ENCODE measurements at places on chromosomes 7 and 10. TPM values are rescaled to one million over a fixed set of nuclear protein-coding genes. Genes with fewer than 3 reads are reported as not detected.
A peak's percentile ranks its signal among the peaks of the same experiment; 100 is the strongest.

GRCh38 chr7:90483251-90483650 is 13.8 kb downstream of the PTTG1IP2 start:
- H3K27me3 ChIP-seq: no peaks in the 10 kb centered on the region
- no peaks in the 10 kb centered on the region for H3K36me3 ChIP-seq
- H3K4me1 ChIP-seq: no peaks in the 10 kb centered on the region
- no peak overlapping the region for H3K4me3 ChIP-seq

- no peaks in the 10 kb centered on the region for H3K27me3 ChIP-seq
- no peak overlapping the region for H3K4me3 ChIP-seq
- no peaks in the 10 kb centered on the region for H3K36me3 ChIP-seq
- peak; percentile 50 for DNase-seq
Measured at GRCh38 chr10:119370111-119370741, 162.9 kb downstream of the GRK5 start.

DNA sequence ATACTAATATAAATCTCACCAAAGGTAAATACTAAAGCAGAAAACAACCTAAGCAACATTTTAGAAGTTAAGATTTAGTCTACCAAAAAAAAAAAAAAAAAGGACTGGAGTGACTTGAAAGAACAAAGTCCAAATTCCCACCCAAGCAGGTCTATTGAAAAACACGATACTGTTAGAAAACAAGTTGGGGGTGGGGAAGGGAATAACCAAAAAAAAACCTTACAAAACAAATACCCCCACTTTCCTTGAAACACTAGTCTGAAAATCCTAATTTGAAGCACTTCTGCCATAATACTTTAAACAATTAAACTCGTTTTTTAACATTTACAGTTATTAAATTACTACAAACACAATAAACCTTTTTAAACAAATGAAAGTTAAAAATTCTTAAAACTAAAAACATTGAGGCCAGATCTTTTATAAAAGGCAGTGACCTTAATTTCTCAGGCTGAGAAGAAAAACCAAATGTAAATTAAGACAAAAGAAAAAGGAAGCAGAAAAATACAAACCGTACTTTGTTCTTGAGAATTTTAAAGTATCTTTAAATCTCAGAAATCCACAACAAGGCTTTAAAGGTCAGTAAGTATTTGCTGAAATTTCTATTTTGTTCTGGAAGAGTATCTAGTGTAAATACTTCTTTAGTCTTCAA is 135.1 kb downstream of the NRBF2 start:
- peak overlapping the region; percentile 95 for H3K27ac ChIP-seq
- peaks cover 10% of the 10 kb centered on the region for H3K4me1 ChIP-seq
- no peaks in the 10 kb centered on the region for H3K36me3 ChIP-seq
- DNase-seq: peak; percentile 41

- H3K27ac ChIP-seq: no peak overlapping the region
- no peaks in the 10 kb centered on the region for H3K36me3 ChIP-seq
- no peak for DNase-seq
- H3K27me3 ChIP-seq: no peaks in the 10 kb centered on the region
Measured at GRCh38 chr10:30215623-30216022, 133.5 kb downstream of the MTPAP start.

DNA sequence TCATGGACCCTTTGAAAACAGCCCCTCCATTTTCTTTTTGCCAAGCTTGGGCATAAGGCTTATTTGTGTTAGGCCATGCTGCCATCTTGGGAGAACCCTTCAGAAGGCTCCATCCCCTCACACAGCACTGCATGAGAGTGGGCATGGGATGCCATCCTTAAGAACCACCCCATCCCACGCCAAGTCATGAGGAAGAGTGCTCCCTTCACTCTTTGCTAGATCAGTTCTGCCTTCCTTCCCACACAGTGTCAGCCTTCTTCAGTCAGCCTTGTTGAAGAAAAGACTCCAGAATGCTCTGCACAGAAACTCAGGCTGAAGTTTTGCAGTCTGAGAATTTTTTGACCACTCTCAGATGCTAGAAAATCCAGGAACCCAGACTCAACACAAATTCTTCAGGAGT is 15.5 kb upstream of the CHN2 start:
- no peaks in the 10 kb centered on the region for H3K4me1 ChIP-seq
- H3K4me3 ChIP-seq: no peak overlapping the region
- no peaks in the 10 kb centered on the region for H3K36me3 ChIP-seq
- no peak overlapping the region for H3K27ac ChIP-seq
- DNase-seq: no peak

DNA sequence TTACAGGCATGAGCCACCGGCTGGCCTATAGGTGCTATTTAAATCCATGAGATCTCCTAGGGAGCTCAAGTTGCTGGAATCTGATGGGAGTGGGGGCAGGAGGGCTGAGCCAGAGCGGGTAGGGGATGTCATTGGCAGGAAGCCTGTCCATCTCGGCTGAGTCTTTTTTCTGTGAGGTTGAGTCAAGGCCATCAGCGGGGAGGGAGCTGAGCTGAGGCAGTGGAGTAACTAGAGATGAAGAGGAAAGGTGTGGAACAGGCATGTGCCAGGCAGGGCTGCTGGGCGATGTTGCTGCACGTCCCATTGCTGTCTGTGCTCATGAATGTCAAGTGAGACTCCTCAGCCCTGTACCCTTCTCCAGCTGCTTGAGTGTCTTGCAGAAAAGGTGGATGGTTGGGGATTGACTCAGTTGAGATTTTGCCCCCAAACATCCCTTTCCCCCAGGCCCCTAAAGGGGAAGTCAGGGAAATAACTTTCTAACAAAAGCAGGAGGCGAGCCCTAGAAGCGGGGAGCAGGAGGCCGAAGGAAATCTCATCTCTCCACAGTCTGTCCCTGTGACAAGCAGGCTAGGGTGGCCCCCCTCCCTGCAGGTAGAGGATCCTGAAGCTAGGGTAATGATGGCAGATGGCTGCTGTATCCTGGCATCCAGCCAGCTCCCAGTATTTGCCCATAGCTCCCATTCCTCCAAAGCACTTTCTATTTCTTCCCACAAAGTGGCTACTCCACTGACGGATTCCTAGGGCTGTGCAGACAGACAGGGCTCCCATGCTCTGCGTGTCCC is 5.4 kb downstream of the ATP6V1F start:
- H3K4me3 ChIP-seq: no peak overlapping the region
- peaks cover 7% of the 10 kb centered on the region for H3K27me3 ChIP-seq
- DNase-seq: no peak
- H3K27ac ChIP-seq: no peak overlapping the region

DNA sequence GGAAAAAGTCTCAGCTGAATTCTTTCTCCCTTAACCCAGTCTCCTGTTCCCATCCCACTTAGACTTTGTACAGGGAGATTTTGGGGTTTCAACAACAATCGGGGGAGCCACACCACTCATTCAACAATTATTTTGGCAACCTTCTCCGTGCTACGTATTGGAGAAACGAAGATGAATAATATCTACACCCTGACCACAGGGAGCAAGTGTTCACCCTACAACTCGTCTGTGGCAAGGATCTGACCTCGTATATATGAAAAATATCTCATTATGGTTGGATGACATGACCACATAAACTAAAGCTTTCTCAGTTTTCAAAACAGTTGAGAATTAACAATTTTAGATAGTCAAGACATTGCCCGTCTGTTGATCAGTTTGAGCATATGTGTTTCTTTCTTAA is 302.1 kb downstream of the CACNA2D1 start:
- H3K36me3 ChIP-seq: no peaks in the 10 kb centered on the region
- no peak overlapping the region for H3K4me3 ChIP-seq
- no peak for DNase-seq
- no peak overlapping the region for H3K27ac ChIP-seq
- H3K4me1 ChIP-seq: no peaks in the 10 kb centered on the region

- peaks cover 6% of the 10 kb centered on the region for H3K4me1 ChIP-seq
- H3K4me3 ChIP-seq: no peak overlapping the region
- peak overlapping the region; percentile 26 for H3K27ac ChIP-seq
- no peak for DNase-seq
- H3K27me3 ChIP-seq: no peaks in the 10 kb centered on the region
Measured at GRCh38 chr7:105935250-105935649, 27.8 kb upstream of the CDHR3 start.

- H3K27me3 ChIP-seq: no peaks in the 10 kb centered on the region
- DNase-seq: no peak
- H3K36me3 ChIP-seq: no peaks in the 10 kb centered on the region
- no peak overlapping the region for H3K27ac ChIP-seq
Measured at GRCh38 chr10:120578134-120578533, 121.1 kb downstream of the PLPP4 start.

DNA sequence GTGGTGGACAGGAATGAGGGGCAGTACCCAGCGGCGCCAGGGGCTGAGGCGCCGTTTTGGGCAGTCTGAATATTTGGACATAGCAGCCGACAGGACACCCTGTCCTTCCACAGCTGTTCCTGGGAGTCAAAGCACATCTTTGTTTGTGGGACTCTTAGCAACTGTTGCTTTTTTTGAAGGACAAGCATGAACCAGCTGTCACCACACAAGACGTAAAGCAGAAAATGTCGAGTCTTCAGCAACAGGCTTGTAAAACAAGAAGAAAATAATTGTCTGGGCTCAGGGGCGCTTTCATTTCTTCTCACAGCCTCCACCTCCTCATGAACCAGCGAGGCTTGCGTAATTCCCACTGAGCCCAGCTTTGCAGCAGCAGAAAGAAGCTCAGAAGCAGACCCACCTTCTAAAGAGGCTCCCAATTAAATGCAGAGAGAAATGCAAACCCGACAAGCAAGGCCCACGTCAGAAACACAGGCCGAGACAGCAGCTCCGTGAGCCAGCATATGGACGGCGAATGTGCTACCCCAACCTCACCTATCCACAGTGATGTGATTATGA is 68.9 kb upstream of the DNAAF5 start:
- H3K36me3 ChIP-seq: no peaks in the 10 kb centered on the region
- H3K4me1 ChIP-seq: no peaks in the 10 kb centered on the region
- no peaks in the 10 kb centered on the region for H3K27me3 ChIP-seq
- no peak overlapping the region for H3K4me3 ChIP-seq
- H3K27ac ChIP-seq: no peak overlapping the region
- peak; percentile 59 for DNase-seq

DNA sequence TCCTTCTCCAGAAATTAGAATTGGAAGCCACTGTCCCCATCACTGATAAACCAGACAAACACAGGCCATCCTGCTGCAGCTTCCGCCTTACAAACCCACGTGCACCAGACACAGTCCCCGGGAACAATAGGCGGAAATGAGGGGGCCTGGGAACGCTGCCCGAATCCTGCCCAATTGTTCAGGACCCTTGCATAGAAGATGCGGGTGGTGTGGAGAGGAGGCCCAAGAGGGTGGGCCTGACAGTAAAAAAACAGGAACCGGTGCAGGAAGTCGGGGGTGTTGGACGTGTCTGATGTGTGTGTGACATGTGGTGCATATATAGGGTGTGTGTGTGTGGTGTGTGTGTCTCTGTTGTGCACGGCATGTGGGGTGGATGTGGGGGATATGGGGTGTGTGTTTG is 26.5 kb upstream of the CHST15 start:
- no peak for DNase-seq
- H3K27ac ChIP-seq: no peak overlapping the region
- H3K4me3 ChIP-seq: no peak overlapping the region

GRCh38 chr10:4846775-4847174 is 20.8 kb downstream of the AKR1E2 start:
- no peak for DNase-seq
- H3K4me3 ChIP-seq: no peak overlapping the region
- H3K27me3 ChIP-seq: no peaks in the 10 kb centered on the region
- H3K4me1 ChIP-seq: peaks cover 20% of the 10 kb centered on the region

DNA sequence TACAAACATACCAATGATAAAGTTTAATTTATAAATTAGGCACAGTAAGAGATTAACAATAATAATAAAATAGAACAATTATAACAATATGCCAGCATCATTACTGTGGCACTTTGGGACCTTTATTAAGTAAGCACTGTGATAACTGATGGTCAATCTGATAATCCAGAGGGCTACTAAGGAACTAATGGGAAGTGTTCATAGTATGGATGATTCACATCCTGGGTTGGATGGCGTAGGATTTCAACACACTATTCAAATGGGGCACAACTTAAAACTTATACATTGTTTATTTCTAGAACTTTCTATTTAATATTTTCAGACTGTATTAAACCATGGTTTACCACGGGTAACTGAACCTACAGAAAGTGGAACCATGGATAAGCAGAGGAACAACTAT is 90.8 kb downstream of the KIF20B start:
- H3K4me3 ChIP-seq: no peak overlapping the region
- no peak for DNase-seq
- H3K27me3 ChIP-seq: no peaks in the 10 kb centered on the region

DNA sequence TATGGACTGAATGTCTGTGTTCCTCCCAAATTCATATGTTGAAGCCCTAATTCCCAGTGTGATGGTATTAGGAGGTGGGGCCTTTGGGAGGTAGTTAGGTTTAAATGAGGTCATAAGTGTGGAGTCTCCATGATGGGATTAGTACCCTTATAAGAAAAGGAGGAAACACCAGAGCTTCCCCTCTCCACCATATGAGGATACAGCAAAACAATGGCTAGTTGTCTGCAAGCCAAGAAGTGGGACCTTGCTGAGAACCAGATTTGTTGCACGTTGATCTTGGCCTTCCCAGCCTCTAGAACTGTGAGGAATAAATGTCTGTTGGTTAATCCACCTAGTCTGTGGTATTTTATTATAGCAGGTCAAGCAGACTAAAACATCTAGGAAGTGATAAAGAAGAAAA is 102.2 kb downstream of the AHCYL2 start:
- H3K36me3 ChIP-seq: no peaks in the 10 kb centered on the region
- no peak overlapping the region for H3K27ac ChIP-seq
- no peaks in the 10 kb centered on the region for H3K4me1 ChIP-seq
- no peak for DNase-seq
- no peak overlapping the region for H3K4me3 ChIP-seq

DNA sequence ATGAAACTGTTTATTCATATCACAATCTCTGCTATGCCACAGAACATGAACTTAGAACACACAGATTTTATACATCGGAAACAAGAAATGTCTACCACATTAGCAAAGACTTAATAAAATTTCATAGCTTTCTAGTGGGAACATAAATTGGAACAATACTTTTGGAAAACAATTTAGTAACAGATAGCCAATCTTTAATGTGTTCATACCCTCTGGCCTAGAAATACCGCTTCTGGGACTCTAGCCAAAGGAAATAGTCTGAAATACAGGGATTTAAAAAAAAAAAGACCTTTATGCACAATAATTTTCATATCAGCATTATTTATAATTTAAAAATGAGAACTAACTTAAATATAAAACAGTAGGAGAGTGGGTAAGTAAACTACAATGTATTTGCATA is 168.5 kb downstream of the PLXNA4 start:
- no peak overlapping the region for H3K27ac ChIP-seq
- no peak overlapping the region for H3K4me3 ChIP-seq
- H3K4me1 ChIP-seq: peaks cover 6% of the 10 kb centered on the region
- no peaks in the 10 kb centered on the region for H3K36me3 ChIP-seq
- H3K27me3 ChIP-seq: no peaks in the 10 kb centered on the region

DNA sequence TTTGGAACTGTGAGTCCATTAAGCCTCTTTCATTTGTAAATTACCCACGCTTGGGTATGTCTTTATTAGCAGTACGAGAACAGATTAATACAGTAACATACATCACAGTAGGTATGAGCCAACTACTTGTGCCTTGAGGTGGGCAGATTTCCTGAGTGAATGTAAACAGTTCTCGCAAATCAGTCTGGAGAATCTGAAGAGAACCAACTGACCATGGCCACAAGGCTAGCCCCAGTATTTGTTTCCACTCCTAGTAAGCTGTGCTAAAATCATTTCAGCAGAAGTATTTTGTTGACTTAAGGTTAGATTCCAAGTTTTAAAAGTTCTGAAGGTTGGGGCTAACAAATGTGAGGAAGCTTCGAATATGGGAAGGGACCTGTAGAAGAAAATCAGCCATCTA is 82.9 kb downstream of the NOD1 start:
- no peaks in the 10 kb centered on the region for H3K36me3 ChIP-seq
- no peak for DNase-seq
- H3K27ac ChIP-seq: no peak overlapping the region

Gene PON1
- 37.4 TPM for total RNA-seq

Gene GIMAP5
- total RNA-seq: 1.2 TPM

Gene FAM25C
- not detected for total RNA-seq

Gene MACROH2A2
- 47.2 TPM for total RNA-seq

Gene LRMDA
- total RNA-seq: 6.8 TPM
